ENCODE measurements at places on chromosomes 13 and 19. TPM values are rescaled to one million over a fixed set of nuclear protein-coding genes. Genes with fewer than 3 reads are reported as not detected.

LRP3 gene
- total RNA-seq: 24.0 TPM

SYDE1 gene
- total RNA-seq: 12.2 TPM

KLK15 gene
- not detected for total RNA-seq

ERICH6B gene
- not detected for total RNA-seq

RYR1 gene
- total RNA-seq: under 0.01 TPM

RGCC gene
- total RNA-seq: 3.1 TPM

CGB3 gene
- not detected for total RNA-seq

CYP2B6 gene
- not detected for total RNA-seq

HOOK2 gene
- total RNA-seq: 15.8 TPM

OR7D2 gene
- total RNA-seq: not detected

RGS9BP gene
- 0.28 TPM for total RNA-seq
